CD8-positive, alpha-beta memory T cell (primary cell): ENCODE measurements at places on chromosomes 16 and 17. TPM values are rescaled to one million over a fixed set of nuclear protein-coding genes. Genes with fewer than 3 reads are reported as not detected.

DNA sequence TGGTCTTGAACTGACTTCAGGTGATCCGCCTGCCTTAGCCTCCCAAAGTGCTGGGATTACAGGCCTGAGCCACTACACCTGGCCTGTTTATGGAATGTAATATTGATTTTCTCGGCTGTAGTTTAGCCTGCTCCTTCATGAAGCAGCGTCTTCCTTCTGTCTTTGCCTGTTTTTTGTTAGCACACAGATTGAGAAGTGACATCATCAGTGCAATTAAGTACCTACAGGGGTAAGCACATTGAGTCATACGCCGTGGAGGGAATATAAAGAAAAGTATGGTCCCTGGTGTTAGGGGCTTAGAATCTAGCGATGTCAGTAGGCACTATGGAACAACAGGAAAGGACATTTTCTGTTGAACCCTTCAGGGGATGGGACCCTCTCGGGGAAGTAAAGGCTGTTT is 48.7 kb upstream of the SEC14L1 start:
- DNase-seq: no peak

GRCh38 chr16:73034374-73034773 is 13.6 kb downstream of the ZFHX3 start:
- no peak for DNase-seq

DNA sequence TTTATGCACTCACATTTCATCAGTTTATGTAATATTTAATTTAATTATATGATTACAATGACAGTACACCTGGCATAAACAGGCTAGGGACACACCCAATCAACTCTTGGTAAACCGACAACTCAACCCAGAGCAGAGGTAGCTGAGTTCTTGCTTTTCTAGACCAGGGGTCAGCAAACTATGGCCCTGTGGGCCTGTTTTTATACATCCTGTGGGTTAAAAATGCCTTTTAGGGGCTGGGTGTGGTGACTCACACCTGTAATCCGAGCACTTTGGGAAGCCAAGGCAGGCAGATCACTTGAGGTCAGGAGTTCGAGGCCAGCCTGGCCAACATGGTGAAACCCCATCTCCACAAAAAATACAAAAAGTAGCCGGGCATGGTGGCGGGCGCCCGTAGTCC is 99.2 kb upstream of the TMEM97 start:
- DNase-seq: no peak

GRCh38 chr17:62101090-62101489 is 36.0 kb upstream of the MED13 start:
- DNase-seq: no peak

- DNase-seq: no peak
Measured at GRCh38 chr16:49835161-49835777, 20.6 kb downstream of the ZNF423 start.

DNA sequence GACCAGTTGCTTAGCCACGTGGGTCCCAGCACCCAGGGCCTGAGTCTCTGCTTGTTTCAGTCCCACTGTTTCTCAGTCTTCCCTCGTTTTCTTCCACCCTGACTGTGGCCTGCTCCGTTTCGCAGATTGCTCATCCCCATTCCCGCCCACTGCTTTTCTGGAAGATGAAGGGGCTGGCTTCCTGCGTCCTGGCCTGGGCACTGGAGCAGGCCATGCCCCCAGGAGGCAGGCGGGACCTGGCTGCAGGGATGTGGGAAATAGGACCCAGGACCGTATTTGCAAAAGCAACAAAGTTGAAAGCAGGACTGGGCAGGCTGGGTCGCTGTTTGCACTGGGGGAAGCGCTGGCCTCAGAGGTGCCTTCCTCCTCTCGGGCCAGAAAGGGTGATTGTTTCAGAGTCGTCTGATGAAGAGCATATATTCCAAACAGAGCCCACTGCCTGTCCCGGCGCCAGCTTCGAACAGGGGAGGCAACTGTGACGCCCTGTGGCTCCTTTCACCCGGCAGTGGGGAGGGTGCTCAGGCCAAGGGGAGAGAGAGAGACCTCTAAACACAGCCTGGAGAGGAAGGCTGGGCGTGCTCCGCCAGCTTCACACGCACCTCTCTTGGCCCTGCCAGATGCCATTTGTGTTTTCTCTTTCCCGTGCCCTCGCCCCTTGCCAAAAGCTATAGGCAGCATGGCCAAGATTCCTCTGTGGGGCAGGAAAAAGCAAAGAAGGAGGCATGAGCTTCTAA is 108.6 kb downstream of the CMIP start:
- no peak for DNase-seq

DNA sequence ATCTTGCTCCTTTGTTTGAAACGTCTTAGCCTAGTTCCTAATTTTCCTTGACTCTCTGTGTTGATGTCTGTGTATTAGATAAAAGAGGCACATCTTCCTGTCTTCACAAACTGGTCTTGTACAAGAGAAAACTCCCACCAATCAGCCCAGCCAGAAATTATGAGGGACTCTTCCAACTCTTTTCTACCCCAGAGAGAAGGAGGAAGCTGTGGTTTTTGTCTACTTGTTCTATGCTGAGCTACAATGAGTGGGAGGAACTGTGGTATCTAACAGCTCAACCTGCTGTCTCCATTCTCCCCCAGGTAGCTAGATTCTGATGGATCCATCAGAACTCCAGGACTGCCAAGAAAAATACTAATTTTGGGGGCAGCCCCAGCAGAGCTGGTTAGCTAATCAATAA is 392.5 kb downstream of the HS3ST3B1 start:
- DNase-seq: no peak

GRCh38 chr17:28471531-28472342 is 1.7 kb upstream of the SLC13A2 start:
- no peak for DNase-seq

GRCh38 chr16:52578007-52578828 is 31.3 kb upstream of the TOX3 start:
- no peak for DNase-seq

DNA sequence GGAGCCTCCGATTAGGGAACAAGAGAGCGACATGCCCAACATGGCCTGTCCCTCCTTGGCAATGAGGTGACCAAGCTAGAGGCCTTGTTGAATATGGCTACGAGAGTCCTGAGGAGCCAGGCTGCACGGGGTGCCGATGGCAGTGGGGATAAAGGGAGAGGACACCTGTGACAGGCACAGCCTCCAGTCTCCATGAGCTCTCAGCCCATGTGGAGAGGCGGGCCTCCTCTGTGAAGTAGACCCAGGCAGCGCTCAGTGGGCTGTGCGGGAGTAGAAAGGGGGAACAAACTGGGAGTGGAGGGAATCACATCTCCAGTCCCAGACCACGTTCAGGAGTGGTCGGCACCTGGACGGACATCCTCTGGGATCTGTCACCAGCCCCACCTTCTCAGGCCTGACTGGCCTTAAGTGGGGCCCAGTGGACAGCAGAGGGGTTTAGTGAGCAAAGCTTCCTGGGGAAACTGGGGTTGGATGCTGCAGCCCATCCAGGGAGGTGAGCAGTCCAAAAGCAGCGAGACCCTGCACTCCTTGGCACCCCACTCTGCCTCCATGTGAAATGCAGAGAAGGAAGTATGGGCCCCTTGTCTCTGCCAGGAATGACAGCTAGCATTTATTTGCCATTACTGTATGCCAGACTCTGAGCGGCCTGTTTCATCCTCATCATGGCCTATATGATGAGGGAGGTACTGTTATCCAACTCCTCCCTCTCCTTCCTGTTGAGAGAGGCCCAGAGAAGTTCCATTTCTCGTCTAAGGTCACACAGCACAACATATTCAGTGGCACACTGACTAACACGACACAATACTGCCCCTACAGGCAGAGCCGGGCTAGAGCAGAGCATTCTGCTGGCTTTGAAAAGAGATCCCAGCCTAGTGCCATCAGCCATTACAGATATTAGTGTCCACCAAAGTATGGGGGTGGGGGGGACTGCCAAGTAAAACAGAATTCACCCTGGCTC is 4.5 kb upstream of the TMEM92 start:
- DNase-seq: peak; percentile 37

DNA sequence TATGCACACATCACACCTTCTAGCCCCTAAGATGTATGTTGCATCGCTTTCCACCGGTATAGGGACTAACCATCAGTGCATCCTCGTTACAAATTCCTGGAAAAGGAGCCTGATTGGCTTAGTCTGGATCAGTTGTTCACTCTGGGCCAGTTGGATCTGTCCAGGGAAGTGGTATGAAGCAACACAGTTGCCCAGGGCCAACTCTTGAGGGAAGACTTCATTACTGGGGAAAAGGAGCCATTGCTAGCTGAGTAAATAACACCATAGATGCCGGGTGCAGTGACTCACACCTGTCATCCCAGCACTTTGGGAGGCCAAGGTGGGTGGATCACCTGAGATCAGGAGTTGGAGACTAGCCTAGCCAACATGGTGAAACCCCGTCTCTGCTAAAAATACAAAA is 275.2 kb upstream of the RBFOX1 start:
- no peak for DNase-seq

DNA sequence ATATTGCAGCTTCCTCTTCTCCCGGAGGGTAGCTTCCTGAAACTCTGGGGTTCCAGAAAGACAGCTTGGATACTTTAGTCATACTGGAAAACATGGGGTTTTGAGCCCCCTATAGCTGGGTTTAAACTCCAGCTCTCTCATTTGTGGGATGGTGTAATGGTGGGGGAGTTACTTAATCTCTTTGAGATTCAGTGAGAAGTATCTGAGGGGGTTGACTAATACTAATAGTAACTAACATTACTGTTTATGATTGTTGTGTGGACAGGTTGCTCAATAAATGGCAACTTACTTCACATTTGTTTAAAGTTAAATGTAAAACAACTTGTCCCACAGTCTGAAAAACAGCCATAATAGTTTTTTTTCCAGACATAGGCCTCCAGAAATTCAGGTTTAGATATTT is 5.1 kb upstream of the SUZ12 start:
- no peak for DNase-seq

Gene TBC1D3K
- not detected for total RNA-seq

Gene KRTAP2-1
- total RNA-seq: not detected

Gene COPRS
- total RNA-seq: 67.4 TPM

Gene PRR15L
- total RNA-seq: not detected

Gene GPR142
- not detected for total RNA-seq

Gene DPEP3
- total RNA-seq: 0.18 TPM
